ENCODE measurements at places on chromosomes 16 and 17. TPM values are rescaled to one million over a fixed set of nuclear protein-coding genes. Genes with fewer than 3 reads are reported as not detected.

CIBAR2 gene
- total RNA-seq, result 0.77 TPM

SPATA33 gene
- total RNA-seq, result 9.7 TPM

RTN4RL1 gene
- 18.1 TPM for total RNA-seq

MEIOC gene
- total RNA-seq, result 1.5 TPM

CHST4 gene
- 0.44 TPM for total RNA-seq

FBXW10B gene
- 1.5 TPM for total RNA-seq

CCL4 gene
- total RNA-seq, result 2.3 TPM

SPATA22 gene
- 1.8 TPM for total RNA-seq

SSTR5 gene
- 2.4 TPM for total RNA-seq

FOXC2 gene
- total RNA-seq, result 2.8 TPM

CDH15 gene
- total RNA-seq, result 4.2 TPM

KRT17 gene
- total RNA-seq, result 39.9 TPM

CDR2L gene
- total RNA-seq, result 9.7 TPM

PIRT gene
- 1.3 TPM for total RNA-seq

TOM1L1 gene
- total RNA-seq, result 61.0 TPM

KRTAP4-6 gene
- total RNA-seq, result not detected

CCL16 gene
- not detected for total RNA-seq

LITAF gene
- total RNA-seq, result 42.8 TPM

CFAP97D1 gene
- total RNA-seq, result not detected

ITGAD gene
- not detected for total RNA-seq

FOXF1 gene
- 0.77 TPM for total RNA-seq

AOC2 gene
- 44.6 TPM for total RNA-seq

ASGR1 gene
- 5.7 TPM for total RNA-seq

ADAD2 gene
- total RNA-seq, result 4.3 TPM

TMEM100 gene
- total RNA-seq, result 10.3 TPM

TBC1D3I gene
- total RNA-seq, result not detected

SMTNL2 gene
- 17.4 TPM for total RNA-seq

CA7 gene
- not detected for total RNA-seq

MED9 gene
- total RNA-seq, result 26.4 TPM

ZFHX3 gene
- total RNA-seq, result 36.5 TPM

OTOP3 gene
- not detected for total RNA-seq

SCIMP gene
- 0.77 TPM for total RNA-seq

ACSM2A gene
- total RNA-seq, result not detected

STAC2 gene
- total RNA-seq, result 2.1 TPM

HOXB1 gene
- total RNA-seq, result not detected

NOG gene
- total RNA-seq, result 10.2 TPM

PLLP gene
- total RNA-seq, result 2.7 TPM

TPSD1 gene
- total RNA-seq, result 0.66 TPM

RNU2-1 gene
- not detected for total RNA-seq

KRTAP1-1 gene
- total RNA-seq, result not detected

All from camera-type eye (tissue), 1 donor.